ENCODE measurements at places on chromosomes 6 and 20.

DNA sequence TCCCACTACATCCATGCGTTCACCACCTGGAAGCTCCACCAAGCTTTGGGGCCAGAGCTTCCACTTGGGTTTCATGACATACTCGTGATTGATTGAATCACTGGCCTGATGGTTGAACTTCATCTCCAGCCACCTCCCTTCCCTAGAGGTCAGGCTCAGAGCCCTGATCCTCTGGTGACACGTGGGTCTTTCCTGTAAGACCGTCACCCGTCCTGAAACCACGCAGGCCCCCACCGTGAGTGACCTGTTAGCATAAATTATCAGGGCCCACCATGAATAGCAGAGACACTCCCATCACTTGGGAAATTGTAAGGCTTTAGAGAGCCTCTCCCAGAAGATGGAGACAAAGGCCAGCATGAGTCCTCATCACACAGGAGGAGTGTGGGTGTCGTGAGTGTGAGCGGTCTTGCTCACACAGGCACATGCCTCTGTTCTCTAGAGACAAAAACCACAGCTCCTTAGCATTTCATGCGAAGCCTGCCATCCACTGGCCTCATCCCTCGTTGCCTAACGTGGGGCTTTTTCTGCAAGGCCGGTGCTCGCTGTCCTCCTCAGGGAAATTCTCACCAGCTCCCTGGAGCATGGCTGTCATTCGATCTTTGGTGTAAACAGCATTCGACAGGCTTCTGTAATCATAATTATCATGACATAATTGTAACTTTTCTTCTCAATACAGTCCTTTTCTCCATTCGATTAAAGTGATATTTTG is 65.1 kb upstream of the DUSP22 start:
- DNase-seq: no peak

GRCh38 chr20:62629864-62630470 is 12.3 kb upstream of the SLCO4A1 start:
- no peak for DNase-seq

GRCh38 chr6:36124881-36125280 is 5.4 kb upstream of the MAPK13 start:
- no peak for DNase-seq

- no peak for DNase-seq
These were observed 21.7 kb upstream of the BHLHE23 start for GRCh38 chr20:63028461-63028921.

DNA sequence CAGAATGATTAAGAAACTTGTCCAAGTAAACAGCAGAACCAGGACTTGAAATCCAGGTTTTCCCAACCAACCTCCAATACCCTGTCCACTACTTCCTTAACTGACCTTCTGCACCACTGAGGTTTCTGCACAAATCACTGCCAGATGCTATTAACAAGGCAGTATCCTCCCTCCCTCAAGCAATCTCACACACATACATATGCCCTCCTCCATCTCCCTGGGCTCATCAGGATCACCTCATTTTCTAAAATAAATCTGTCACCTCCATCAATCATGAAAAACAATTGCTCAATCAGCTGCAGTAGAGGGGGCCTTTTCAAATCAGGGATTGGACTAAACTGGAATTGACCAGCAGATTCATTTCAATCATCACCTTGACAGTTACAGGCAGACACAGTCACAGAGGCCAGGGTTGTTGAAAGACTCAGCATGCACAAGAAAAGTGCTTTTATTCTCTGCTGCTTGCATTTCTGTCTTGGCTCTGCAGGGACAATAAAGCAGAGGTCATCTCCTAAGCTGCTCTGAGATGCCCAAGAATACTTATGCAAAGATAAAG is 539.4 kb downstream of the PTPRT start:
- DNase-seq: no peak

DNA sequence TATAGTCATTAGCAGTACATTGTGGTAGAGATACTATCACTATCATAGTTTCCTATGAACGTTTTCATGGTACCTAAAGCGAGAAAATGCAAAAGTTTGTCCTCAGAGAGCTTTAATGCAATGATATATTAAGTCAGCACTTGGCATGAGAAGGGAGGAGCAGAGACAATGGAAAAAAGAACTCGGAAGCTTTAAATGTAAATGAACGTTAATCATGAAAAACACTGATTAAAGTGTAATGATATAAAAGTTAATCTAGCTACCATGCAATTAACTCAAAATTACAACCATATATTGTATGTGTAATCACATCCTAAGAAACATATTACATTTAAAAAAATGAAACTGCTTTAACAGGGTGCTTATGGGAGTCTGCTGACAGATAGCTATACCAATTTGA is 282.7 kb downstream of the HDGFL1 start:
- DNase-seq: no peak

Measured in BJ (cell line).